ENCODE measurements at places on chromosomes 16 and 17.

DNA sequence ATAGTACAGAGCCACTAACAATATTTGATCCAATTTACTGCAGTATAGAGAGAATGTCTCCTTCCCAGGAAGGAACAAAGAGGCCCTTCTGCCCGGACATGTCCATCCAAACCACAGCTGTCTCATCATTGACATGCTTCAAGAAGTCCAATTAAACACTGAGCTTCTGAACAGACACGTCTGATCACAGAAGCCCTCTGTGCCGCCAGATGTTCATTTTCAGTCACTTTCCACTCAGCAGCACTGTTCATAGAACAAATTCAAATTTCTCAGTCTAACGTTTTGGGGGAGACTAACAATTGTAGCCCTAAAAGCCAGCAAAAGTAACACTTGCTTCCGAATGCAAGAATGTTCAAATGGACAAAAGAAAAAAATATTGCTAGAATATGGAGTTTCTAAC lies 15.3 kb downstream of the ZC3H7A start:
- DNase-seq = no peak

DNA sequence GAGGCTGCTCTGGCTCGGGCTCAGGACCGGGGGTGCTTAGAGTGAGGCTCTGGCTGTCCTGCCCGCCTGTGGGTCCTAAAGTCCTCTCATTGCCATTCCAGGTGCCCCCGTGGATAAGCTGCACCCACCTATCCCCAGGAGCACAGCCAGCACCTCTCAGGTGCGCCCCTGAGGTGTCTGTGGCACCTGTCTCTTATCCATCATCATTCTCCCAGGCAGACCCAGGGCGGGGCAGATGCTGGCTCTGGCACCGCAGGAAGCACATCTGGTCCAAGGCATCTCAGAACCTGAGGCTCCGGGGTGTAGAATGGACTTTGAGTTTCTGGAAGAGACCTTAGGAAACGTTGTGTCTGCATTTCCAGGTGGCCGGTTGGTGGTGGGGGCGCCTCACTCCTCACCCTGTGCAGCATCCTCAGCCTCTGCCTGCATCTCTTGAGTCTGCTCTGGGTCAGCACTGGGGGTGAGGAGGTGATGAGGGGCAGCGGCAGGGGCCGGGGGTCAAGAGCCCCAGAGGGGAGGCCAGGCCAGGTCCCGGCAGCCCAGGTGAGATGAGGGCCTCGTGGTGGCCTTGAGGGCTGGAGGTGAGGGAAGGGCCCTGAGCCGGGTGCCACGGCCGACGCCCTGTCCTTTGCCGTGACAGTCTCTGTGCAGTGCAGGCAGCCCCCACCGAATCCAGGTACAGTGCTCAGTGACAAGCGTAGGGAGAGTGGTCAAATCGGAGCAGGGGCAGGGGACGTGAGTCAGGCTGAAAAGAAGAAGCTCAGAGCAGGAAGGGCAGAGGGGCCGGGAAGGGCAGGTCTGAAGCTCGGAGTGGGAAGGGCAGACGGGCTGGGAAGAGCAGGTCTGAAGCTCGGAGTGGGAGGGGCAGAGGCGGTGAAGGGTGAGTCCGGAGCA lies 173.5 kb downstream of the NPIPB11 start:
- DNase-seq = no peak

DNA sequence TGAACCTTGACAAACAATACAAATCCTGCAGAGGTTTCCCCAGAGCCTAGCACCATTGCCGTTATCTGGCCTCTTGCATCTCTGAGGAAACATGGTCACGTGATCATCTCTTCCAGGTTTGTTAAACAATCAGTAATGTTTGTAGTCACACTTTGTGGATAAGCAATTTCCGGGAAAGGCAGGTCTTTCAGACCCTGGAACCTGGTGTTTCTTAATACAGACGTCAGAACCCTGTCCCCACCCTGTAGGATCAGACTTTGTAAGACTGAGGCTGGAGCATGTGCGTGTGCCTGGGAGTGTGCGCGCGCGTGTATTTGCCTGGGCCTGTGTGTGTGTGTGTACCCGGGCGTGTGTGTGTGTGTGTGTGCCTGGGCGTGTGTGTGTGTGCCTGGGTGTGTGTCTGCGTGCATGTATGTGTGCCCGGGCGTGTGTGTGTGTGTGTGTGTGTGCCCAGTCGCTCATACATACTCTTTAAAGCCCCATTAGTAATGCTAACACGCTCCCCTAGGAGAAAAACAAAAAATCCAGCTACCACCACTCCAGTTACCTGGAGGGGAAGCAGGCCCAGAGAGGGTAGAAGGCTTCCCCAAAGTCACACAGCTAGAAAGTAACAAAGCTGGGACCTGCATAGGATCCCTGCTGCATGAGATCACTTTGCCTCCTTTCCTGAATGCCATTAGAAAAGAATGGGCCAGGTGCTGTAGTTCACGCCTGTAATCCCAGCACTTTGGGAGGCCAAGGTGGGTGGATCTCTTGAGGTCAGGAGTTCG lies 5.3 kb downstream of the CTNS start:
- no peak for DNase-seq

DNA sequence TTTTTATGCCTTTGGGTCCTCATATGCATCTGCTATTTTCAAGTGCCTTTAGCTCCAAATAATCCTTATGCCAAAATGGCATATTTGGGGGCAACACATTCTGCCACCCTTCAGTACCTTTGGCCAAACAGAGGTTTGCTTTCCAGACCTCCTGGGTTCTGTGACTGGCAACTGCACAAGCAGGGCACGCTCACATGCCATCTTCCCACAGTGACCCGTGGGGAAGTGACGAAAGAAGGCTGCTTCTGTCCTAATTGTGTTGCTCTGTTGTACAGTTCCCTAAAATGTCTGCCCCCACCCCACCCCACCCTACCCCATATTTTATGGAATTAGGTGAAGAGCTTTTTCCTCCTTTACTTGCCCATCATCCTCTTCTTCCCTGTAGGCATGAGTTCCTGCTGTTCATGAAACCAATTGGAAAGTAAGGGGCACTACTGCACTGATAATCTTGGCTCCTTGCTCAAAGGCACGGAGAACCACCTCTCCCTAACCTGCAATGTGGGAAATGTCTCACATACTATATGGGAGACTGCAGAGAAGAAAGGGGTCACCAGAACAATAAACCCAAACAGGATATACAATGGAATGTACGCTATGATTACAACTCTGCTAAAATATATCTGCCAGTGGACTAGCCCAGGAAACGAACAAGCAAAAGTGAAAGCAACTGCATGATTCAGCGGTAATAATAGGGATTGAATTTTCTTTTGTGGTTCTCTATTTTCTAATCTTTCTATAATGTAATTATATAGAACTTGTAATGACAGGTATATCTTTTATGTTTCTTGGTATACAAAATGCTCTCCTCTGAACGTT lies 3.3 kb upstream of the SLFN12L start:
- DNase-seq = peak; percentile 39

DNA sequence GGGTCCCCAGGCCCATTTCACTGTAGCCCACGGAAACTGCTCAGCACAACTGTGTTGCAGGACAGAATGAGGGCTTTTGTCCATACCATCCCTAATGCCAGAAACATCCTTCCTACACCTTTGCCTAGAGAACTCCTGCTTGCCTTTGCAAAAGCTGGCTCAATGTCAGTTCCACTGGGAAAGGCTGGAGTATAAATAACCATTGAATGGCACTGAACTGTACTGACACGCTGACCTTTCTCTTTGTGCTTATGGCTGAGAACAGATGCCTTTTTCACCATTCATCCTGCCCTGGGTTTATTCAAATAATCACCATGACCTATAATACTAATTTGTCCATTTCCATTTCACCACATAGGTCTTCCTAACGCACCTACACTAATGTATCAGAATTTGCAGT lies 300.3 kb downstream of the XYLT1 start:
- DNase-seq = no peak

DNA sequence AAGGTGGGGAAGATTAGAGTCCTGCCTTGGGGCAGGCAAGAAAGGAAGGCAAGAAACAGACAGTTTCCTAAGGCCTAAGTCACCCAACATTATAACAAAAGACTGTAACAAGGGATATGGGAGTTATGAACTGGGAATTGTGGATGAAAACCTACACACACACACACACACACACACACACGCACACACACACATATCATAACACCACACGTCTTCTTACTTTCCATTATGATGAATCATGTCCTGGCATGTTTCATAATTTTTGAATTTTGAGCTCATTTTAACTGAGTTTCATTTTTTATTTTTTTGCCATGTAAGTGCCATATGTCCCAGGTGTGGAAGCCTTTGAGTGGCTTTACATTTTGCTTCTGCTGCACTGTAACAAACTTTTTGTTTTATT lies 29.9 kb downstream of the HS3ST2 start:
- no peak for DNase-seq

- DNase-seq = peak; percentile 88
Measured at GRCh38 chr17:76385892-76386786, 1.7 kb downstream of the SPHK1 start.

DNA sequence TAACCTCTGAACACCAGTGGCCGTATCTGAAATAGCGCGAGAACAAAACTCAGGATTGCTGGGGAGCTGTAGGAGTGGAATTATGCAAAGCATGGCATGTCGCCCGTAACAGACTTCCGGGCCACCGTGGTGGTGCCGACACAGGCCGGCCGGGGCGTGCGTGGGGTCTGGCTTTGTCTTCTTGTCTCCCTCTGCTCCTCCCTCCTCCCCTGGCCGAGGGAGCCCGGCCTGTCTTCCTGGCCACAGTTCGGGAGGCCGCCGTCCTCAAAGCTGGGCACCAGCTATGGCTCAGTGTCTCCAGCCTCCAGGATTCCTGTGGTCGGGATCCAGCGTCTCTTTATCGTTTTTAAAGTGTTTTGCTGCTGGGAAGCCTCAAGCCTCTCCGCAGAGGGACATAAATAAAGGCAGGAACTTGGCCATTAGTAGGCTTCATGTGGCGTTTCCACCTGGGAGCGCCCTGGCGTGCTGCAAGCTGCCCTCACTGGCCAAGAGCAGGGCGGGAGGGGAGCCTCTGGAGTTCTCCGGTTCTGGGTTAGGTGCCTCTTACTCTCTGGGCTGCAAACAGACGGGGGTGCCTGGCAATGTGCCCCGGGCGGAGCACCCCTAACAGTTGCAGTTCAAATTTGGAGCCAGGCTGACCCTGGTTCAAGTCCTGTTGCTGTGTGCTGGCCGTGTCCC lies 22.0 kb upstream of the NPTX1 start:
- peak; percentile 59 for DNase-seq

- no peak for DNase-seq
Measured at GRCh38 chr17:7417056-7417655, 3.0 kb upstream of the SPEM1 start.

- DNase-seq = no peak
Measured at GRCh38 chr16:5064915-5065314, 841 bp downstream of the C16orf89 start.

- DNase-seq = no peak
Measured at GRCh38 chr17:72343911-72344310, 223.1 kb downstream of the SOX9 start.

DNA sequence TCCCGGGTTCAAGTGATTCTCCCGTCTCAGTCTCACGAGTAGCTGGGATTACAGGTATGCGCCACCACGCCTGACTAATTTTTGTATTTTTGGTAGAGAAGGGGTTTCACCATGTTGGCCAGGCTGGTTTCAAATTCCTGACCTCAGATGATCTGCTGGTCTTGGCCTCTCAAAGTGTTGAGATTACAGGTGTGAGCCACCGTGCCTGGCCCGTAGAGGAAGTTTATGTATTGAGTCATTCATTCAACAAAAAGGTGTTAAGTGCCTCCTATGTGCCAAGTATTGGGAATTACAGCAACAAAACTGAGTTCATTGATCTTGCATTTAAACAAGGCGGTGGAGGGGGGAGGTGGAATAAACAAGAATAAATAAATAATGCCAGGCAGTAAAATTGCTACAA lies 10.2 kb upstream of the CNOT1 start:
- no peak for DNase-seq

GRCh38 chr17:49959183-49959935 lies 9.6 kb upstream of the DLX4 start:
- DNase-seq = no peak

GRCh38 chr16:53433930-53434376 lies 318 bp upstream of the RBL2 start:
- DNase-seq = no peak

- peak; percentile 6 for DNase-seq
Measured at GRCh38 chr16:56859636-56860035, 5.4 kb upstream of the SLC12A3 start.

- no peak for DNase-seq
Measured at GRCh38 chr17:74601944-74602572, 10.0 kb upstream of the CD300LD start.

DNA sequence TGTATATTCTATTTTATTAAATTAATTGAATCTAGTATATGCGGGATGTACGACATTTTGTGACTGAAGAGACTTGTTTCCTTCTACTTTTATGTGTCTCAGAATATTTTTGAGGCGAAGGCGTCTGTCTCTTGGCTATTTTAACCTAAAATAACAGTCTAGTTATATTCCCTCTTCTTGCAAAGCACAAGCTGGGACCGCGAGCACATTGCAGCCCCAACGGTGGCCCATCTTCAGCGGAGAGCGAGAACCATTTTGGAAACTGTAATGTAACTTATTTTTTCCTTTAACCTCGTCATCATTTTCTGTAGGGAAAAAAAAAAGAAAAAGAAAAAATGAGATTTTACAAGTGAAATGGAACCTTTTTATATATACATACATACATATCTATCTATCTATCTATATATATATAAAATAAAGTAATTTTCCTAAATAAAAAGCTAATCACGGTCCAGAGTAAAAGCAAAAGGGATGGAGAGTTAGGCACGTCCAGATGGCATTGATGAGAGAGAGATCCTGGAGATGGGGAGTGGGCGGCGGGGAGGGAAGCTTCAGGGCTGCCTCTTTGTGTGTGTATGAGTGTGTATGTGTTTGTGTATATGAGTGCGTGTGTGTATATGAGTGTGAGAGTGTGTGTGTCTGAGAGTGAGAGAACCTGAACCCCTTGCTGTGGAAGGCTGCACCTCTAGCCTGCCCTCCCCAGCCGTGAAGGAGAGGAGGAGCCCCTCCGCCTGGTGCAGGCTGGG lies 7.5 kb upstream of the ABCC3 start:
- DNase-seq = no peak

- DNase-seq = peak; percentile 22
Measured at GRCh38 chr16:873243-873661, 72.7 kb upstream of the GNG13 start.

GRCh38 chr16:67028167-67028695 lies 718 bp upstream of the CBFB start:
- no peak for DNase-seq

DNA sequence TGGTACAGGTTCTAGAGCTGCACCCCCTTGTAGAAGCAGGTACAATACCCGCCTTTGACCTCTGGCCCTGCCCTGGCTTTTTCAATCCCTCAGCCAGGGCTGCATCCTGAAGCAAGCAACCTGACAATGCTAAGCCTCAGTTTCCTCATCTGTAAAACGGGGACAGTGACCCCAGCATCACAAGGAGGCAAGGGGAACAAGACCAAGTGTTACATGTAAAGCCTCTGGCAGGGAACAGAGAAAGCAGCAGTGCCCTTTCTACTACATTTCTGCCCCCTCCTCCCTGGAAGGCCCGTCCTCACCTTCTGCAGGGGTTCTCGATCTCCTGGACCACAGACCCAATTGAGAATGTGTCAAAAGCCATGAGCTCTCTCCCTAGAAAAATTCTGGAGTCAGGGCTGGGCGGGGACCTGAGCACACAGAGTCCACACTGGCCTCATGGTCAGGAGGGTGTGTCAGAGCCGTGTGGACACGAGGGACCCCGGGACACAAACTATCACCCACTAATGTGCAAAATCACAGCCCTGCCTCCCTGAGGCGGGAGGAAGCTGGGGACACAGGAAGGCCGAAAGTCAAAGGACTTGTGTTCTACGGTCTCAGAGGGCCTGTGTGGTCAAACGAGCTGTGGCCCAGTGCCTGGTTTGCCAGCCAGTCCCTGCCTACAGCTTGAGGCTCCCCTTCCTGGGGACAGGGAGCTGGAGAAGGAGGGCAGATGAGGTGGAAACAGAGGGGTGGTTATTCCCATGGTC lies 27.5 kb downstream of the LRRC75A start:
- DNase-seq = no peak
